ENCODE measurements at places on chromosomes 1 and 21.

- no peak for DNase-seq
These were observed 28.9 kb upstream of the NLRP3 start for GRCh38 chr1:247387096-247387495.

- no peak for DNase-seq
These were observed 19.6 kb upstream of the SLC26A9 start for GRCh38 chr1:205962821-205963221.

GRCh38 chr1:61523893-61524605 lies 200.9 kb downstream of the TM2D1 start:
- DNase-seq = no peak

- no peak for DNase-seq
These were observed 3.0 kb upstream of the SDE2 start for GRCh38 chr1:226001963-226002666.

DNA sequence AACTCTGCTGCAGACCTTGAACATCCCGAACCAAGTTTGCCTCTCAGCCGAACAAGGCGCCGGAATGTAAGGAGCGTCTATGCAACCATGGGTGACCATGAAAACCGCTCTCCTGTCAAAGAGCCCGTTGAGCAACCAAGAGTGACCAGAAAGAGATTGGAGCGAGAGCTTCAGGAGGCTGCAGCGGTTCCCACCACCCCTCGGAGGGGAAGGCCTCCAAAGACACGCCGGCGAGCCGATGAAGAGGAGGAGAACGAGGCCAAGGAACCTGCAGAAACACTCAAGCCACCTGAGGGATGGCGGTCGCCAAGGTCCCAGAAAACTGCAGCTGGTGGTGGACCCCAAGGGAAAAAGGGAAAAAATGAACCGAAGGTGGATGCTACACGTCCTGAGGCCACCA lies 44.0 kb downstream of the ZBTB17 start:
- DNase-seq = no peak

GRCh38 chr21:29187944-29188343 lies 57.5 kb downstream of the MAP3K7CL start:
- no peak for DNase-seq

DNA sequence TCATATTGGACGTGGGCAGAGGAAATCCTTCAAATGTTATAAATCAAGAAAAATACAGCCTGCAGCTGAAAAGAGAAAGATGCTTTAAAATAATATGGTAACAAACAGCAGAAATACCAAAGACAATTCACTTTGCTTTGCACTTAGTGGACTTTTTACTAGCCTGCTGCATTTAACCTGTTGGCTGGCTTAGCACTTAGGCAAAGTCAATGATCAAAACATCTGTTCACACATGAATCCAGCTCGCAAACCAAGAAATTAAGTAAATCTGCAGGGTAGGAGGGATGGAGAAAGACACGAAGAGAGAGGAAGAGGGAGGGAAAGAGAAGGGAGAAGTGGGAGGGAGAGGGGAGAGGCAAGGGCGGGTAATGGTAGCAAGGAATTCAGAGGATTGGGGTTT lies 103.6 kb upstream of the RAB4A start:
- no peak for DNase-seq

- DNase-seq = no peak
These were observed 48.5 kb upstream of the SAMD13 start for GRCh38 chr1:84253036-84253435.

- no peak for DNase-seq
These were observed 12.7 kb upstream of the HMGCL start for GRCh38 chr1:23837908-23838307.

DNA sequence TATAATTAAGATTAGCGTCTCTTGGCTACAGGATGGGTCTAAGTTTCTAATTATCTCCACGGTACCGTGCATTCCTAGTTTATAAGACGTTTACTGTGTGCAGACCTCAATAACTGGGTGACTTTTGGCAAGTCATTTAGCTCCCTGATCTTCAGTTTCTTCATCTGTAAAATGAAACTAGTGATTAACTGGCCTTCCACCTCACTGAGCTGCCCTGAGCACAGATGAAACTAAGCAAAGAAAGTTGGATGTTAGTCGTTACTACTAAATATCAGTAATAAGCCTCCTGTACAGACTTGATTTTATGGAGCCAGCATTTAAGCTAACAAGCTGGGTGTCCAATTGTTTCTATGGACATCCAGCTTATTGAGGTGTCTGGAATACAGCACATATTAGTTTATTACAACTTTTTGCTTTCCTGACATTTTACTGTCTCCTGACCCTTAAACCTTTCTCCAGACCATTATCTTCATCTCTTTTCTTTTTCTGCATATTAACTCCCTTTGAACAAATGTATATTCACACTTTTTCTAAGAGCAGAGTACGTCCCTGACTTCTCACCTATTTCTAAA lies 1.1 kb downstream of the CR2 start:
- no peak for DNase-seq

DNA sequence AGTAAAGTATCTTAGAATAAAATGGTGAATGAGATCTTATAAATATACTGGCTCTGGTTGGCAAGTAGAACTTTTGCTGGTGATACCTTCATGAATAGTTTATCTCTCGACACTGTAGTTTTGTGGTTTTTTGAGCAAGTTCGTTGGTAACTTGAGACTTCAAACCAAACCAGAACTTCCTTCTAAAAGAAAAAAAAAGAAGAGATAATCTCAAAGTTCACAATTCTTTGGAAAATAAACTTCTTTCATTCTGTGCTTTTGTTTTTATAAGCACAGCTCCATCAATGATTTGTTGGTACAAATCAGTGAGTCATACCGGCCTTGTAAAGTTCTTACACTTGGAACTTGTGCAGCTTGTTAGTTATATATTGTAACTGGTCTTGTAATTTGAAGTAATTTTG lies 2.3 kb downstream of the HIPK1 start:
- no peak for DNase-seq

- DNase-seq = no peak
These were observed 42.8 kb upstream of the ATF3 start for GRCh38 chr1:212565571-212566305.

- no peak for DNase-seq
These were observed 11.2 kb upstream of the VWA5B1 start for GRCh38 chr1:20279509-20279908.

DNA sequence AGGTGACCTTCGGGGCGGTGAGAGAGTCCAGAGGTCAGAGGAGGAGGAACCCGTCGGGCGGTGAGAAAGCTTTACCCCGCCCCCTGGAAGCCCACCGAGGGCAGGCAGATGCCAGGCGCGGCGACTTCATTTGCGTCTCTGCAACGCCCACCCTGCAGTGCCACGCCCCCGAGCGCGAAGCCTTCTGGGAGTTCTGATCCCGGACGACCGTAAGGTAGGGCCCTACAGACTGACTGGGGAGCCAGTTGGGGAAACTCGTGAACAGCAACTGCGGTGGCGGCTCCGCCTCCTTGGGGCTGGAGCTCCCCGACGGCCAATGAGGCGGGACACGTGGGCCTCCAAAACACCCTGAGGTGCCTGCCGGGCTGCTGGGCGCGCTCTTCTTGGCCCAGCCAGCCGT lies 46.0 kb upstream of the EDARADD start:
- DNase-seq = no peak

- DNase-seq = no peak
These were observed 14.6 kb upstream of the MEX3A start for GRCh38 chr1:156096640-156097391.

DNA sequence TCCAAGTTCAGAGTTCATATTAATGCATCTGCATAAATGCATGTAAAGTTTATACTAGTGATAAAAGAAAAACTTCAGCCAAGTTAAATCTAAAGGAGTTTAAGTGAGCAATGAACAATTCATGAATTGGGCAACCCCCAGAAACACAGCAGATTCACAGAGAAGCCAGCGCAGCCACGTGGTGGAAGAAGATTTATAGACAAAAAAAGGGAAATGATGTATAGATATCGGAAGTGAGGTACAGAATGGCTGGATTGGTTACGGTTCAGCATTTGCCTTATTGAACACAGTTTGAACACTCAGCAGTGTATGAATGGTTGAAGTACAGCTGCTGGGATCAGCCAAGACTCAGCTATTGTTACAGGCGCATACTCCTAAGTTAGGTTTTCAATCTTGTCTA lies 5.7 kb downstream of the AK5 start:
- DNase-seq = no peak

DNA sequence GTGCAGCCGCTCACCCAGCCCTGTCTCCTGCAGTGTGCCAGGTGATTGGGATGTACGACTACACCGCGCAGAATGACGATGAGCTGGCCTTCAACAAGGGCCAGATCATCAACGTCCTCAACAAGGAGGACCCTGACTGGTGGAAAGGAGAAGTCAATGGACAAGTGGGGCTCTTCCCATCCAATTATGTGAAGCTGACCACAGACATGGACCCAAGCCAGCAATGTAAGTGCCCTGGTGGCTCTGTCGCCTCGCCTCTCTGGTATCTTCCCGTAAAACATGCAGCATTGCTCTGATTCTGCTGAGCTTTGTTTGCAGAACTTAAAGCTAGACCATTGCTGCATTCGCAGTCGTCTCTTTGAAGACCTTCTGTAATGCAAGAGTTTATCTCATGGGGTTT lies 79.2 kb downstream of the ATP5PO start:
- no peak for DNase-seq

- no peak for DNase-seq
These were observed 34.9 kb downstream of the HMCN1 start for GRCh38 chr1:185769136-185769535.

GRCh38 chr1:110057963-110058518 lies 12.4 kb downstream of the ALX3 start:
- no peak for DNase-seq

- DNase-seq = no peak
These were observed 102.3 kb upstream of the LPGAT1 start for GRCh38 chr1:211932933-211933254.

DNA sequence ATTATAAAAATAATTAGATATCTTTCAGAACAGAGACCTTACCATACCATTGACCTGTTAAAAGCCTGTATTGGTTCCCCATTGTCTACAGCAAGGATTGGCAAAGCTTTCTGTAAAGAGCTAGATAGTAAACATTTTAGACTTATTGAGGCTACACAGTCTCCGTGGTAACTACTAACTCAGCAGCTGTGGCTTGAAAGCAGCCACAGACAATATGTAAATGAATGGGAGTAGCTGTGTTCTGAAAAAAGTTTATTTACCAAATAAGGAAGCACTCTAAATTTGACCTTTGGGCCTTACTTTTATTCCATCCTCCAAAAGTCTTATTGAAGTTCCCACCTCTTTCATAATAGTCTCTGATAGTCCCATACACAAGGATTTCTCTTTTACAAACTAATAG lies 39.7 kb downstream of the NUP210L start:
- no peak for DNase-seq

- no peak for DNase-seq
These were observed 22.8 kb downstream of the FAM20B start for GRCh38 chr1:179048339-179049124.

DNA sequence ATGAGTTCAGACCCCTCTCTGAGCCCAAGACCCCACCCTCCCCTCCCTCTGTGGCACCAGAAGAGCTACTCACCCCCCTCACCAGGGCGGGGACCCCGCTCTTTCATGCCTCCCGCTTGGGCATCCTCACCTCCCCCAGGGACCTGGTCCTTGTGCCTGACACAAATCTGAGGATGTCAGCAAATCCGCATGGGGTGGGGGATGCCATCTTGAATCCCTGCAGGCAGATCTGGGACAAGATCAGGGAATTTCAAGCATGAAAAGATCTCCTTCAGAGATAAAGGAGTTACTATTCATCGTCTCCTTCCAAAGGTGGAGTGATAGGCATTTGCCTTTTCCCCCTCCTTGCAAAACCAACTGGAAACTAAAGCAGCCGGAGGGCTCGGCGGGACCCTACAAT lies 81.1 kb downstream of the DISP3 start:
- no peak for DNase-seq

DNA sequence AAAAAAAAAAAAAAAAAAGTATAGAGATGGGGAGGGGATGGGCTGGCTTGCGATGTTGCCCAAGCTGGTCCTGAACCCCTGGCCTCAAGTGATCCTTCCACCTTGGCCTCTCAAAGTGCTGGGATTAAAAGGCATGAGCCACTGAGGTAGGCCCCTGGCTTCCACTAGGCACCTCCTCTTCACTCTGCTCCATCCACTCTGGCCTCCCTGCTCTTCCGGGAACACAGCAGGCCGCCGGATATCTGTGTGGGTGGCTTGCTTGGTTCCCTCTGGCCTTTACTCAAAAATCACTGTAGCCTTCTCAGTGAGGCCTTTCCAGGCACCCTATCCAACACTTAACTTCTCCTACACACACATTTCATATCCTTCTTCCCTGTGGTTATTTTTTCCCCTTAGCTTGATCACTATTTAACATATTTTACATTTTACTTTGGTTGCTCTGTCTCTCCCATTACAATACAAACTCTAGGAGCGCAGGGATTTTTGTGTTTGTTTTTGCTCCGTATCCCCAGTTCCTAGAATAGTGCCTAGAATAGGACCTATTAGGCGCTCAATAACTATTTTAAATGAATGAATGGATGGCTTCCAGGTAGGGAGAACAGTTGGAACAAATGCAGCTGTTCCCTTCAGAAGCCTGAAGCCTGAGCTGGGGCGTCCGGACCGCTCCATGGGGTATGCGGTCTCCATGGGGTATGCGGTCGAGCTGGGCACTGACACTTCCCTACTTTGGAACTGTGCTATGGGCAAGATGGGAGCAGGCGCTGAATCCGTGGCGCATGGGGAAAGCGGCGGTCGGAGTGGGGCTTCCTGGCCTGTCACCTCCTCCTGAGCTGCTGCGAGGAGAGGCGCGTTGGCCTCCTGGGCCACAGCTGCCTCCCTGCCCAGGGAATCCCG lies 46.7 kb downstream of the H3-3A start:
- no peak for DNase-seq

DNA sequence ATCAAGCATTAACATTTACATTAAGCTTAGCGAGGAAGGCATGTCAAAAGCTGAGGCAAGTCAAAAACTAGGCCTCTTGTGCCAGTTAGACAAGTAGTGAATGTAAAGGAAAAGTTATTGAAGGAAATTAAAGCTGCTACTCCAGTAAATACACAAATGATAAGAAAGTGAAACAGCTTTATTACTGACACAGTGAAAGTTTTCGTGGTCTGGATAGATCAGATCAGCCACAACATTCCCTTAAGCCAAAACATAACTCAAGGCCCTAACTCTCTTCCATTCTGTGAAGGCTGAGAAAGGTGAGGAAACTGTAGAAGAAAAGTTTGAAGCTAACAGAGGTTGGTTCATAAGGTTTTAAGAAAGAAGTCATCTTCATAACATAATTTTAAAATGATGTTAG lies 131.9 kb downstream of the VAV3 start:
- DNase-seq = no peak

DNA sequence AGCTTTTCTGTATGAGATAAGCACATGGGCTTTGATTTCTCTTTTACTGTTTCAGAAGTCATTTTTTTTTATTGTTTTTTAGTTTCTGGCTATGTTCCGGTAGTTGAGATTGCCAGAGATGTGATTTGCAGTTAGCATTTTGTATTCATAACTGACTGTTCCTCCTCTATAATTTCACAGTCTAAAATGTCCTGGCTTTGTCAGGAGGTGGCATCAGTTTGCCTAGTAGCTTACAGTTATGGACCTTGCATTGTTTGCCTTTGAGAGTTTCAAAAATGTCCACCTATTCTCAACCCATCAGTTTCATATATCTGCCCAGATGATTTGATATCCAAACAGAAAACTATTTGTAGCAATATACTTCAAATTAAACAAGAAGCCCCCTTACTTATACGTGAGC lies 39.5 kb upstream of the ST6GALNAC3 start:
- DNase-seq = no peak

GRCh38 chr1:75720820-75721219 lies 3.7 kb upstream of the ACADM start:
- no peak for DNase-seq

Data from cortex of kidney (tissue), 1 donor.